Esophagus squamous epithelium (tissue), 5 donors: ENCODE measurements at places on chromosomes 2 and 18.

GRCh38 chr2:193332941-193333340 is 1138.2 kb upstream of the TMEFF2 start:
- no peak overlapping the region for H3K27ac ChIP-seq
- DNase-seq, result no peak
- no peak overlapping the region for H3K4me3 ChIP-seq
- no peaks in the 10 kb centered on the region for H3K36me3 ChIP-seq
- no peaks in the 10 kb centered on the region for H3K4me1 ChIP-seq

DNA sequence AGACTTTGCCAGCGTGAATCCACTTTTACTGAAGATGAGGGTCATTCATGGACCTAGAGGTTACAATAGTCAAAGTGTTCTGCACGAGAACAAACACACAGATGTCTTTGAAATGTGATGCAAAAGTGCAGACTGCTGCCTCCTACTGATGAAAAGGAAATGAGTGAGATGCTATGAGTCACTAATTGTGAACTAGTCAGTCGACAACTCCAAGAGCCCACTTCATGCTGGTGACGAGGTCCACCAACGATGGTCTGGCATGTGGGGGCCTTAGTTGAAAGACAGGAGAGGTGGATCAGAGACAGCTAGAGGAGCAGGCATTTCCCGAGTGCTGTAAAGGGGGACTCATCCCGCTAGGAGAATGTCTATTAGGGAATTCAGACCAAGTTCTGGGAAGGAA is 17.1 kb upstream of the ZNF236 start:
- no peak overlapping the region for H3K27ac ChIP-seq
- no peak for DNase-seq
- no peaks in the 10 kb centered on the region for H3K27me3 ChIP-seq

- H3K4me1 ChIP-seq, result peaks cover 9% of the 10 kb centered on the region
- H3K27me3 ChIP-seq, result no peaks in the 10 kb centered on the region
- no peak overlapping the region for H3K4me3 ChIP-seq
- H3K36me3 ChIP-seq, result no peaks in the 10 kb centered on the region
Observed at GRCh38 chr2:205409411-205409810, 272.9 kb upstream of the NRP2 start.

GRCh38 chr2:42192652-42193566 is 23.8 kb downstream of the EML4 start:
- peaks cover 3% of the 10 kb centered on the region for H3K4me1 ChIP-seq
- no peak for DNase-seq
- no peaks in the 10 kb centered on the region for H3K36me3 ChIP-seq
- H3K27me3 ChIP-seq, result no peaks in the 10 kb centered on the region
- H3K4me3 ChIP-seq, result no peak overlapping the region

DNA sequence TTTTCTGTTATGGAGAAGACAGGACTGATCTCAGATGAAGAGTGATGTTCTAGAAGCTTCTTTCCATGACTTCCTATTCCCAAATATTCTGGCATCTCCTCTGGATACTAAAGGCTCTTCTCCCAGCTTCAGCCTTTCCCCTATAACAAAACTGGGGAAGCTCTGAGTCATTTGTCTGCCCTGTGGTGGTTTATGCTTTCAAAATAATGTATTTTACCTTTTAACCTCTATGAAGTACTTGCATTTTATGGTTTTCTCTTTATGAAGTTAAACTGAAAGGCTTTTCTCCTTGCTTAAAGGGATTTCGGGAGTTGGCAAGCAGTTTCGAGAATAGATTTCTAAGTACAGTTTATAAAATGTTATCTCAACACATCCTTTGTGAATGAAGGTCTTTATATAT is 104.4 kb downstream of the TANC1 start:
- H3K27me3 ChIP-seq, result no peaks in the 10 kb centered on the region
- peaks cover 18% of the 10 kb centered on the region for H3K4me1 ChIP-seq
- H3K27ac ChIP-seq, result peak overlapping the region; percentile 79
- no peaks in the 10 kb centered on the region for H3K36me3 ChIP-seq
- DNase-seq, result no peak

GRCh38 chr2:78056976-78057375 is 534.8 kb upstream of the LRRTM4 start:
- H3K4me3 ChIP-seq, result no peak overlapping the region
- H3K4me1 ChIP-seq, result no peaks in the 10 kb centered on the region
- no peaks in the 10 kb centered on the region for H3K27me3 ChIP-seq
- no peak for DNase-seq
- H3K27ac ChIP-seq, result no peak overlapping the region
